ENCODE measurements at places on chromosomes 5 and 9. TPM values are rescaled to one million over a fixed set of nuclear protein-coding genes. Genes with fewer than 3 reads are reported as not detected.

DNA sequence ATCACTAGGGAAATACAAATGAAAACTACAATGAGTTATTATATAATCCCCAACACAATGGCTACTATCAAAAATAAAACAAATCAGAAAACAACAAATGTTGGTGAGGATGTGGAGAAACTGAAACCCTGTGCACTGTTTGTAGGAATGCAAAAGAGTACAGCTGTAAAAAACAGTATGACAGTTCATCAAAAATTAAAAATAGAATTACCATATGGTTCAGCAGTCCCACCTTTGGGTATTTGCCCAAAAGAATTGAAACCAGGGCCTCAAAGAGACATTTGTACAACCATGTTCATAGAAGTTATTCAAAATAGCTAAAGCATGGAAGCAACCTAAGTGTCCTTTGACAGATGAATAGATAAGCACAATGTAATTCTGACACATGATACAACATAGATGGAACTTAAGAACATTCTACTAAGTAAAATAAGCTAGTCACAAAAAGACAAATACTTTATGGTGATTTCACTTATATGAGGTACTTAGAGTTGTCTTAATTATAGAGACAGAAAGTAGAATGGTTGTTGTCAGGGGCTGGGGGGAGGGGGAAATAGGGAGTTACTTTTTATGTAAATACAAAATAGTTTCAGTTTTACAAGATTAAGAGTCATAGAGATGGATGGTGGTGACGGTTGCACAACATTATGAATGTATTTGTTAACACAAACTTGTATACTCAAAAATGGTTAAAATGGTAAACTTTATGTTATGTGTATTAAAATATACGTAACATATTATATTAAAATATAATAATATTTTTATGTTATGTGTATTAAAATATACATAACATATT lies 102.8 kb downstream of the KCTD16 start:
- DNase-seq, result no peak

GMCL2 gene
- polyA plus RNA-seq, result not detected

ANKRD18A gene
- 3.5 TPM for polyA plus RNA-seq

IL13 gene
- not detected for polyA plus RNA-seq

Data from right renal cortex interstitium (tissue), 3 donors.